ENCODE measurements at places on chromosomes 5 and 9.

DNA sequence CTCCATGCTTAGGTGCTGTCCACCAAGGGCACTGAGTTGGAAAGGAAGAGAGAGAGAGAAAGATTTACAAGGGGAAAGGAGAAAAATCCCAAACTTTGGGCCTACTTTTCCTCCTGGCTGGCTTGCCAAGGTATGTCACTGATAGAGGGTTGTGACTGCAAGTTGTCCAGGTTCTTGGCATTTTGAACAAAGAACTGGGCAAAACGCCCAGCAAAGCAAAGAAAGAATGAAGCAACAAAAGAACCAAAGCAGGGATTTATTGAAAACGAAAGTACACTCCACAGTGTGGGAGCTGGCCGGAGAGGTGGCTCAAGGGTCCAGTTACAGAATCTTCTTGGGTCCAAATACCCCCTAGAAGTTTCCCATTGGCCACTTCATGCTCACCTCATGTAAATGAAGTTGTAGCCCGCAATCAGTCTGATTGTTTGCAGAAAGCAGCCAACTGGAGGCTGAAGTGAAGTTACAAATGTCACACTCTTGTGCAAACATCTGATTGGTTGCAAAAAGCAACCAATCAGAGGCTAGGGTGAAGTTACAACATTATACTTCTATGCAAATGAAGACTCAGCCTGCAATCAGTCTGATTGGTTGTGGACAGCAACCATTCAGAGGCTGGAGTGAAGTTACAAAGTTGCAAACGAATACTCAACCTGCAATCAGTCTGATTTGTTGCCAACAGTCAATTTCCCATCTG, 263.5 kb downstream of the YTHDC2 start:
- no peak for DNase-seq

DNA sequence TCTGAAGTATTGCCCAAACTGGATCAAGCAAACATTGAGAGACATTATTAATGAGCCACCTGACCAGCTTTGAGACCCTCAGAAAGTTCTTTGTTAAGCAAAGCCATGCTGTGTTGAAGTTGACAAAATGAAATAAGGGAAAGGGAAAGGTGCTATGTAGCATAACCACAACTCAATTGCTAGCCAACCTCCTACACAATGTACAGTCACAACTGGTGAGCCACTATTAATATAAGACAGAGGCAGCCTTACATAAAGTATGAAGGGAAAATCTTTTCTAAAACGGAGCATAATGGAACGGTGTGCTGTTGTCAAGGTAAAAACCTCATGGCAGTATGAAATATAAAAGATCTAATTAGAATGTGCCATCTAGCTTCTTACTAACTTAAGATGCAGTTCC, 375.8 kb upstream of the ST8SIA4 start:
- DNase-seq, result no peak

DNA sequence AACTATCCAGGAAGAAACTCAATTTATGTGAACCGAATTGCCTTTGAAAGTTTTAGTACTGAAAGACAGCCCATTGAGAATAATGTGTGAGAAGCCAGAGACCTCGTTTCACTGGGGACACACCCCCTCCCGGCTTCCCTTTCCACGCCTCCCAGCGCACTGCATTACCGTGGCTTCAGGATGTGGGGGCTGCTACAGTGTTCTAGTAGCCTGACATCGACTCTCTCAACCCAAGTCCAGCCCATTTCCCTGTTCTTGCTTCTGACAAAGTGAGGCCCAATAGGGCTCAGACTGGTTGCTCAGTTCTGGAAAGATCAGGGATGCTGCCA, 3.5 kb downstream of the PAX5 start:
- DNase-seq, result no peak

GRCh38 chr9:83508067-83508466, 30.1 kb downstream of the FRMD3 start:
- DNase-seq, result no peak

DNA sequence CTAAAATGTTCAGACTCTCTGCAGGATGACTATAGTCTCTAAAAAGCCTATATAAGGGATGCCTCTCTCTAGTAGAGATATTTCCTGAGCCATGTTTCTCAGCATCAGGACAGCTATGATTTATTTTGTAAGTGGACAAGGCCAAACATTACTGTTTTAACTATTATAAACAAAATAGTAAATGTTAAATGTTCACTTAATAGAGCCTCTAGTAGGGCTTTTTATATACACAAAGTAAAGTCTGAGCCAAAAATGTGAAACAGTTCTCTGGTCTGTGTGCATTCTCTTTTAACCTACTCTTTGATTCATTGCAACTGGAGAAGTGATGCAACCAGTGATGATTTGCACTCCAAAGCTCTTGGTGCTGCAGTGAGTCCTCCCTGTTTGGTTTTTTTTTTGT, 220.5 kb downstream of the GDNF start:
- DNase-seq, result no peak

- DNase-seq, result no peak
Observed at GRCh38 chr5:56202483-56202882, 30.6 kb downstream of the ANKRD55 start.

- DNase-seq, result no peak
Observed at GRCh38 chr9:71681708-71682272, 86.5 kb downstream of the CEMIP2 start.

DNA sequence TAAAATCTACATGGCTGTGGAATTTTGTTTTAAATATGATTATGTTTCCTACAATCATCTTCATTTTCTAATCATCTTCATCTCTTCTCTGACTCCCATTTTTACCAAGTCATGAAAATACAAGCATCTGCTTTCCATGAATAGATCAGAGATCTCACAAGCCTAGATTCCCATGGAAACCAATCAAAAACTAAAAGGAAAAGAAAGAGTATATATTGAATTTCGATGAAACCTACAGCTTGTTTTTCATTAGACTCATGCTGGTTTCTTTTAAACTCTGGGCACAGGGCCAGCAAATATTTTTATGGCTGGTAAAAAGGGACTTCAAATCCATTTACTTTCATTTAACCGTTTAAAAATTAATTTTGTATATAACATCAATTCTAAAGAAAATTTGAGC, 51.2 kb downstream of the INVS start:
- DNase-seq, result no peak

- DNase-seq, result no peak
Observed at GRCh38 chr9:120531683-120532300, 48.2 kb downstream of the CDK5RAP2 start.
